ENCODE measurements at places on chromosomes 7 and 10. TPM values are rescaled to one million over a fixed set of nuclear protein-coding genes. Genes with fewer than 3 reads are reported as not detected.

Gene ACTL6B
- not detected for total RNA-seq

Gene DUSP5
- 2.9 TPM for total RNA-seq

Gene ZEB1
- 144 TPM for total RNA-seq

Gene HPS1
- total RNA-seq = 32.4 TPM

Gene MYOZ1
- 0.14 TPM for total RNA-seq

Gene UCMA
- total RNA-seq = not detected

Gene PHF14
- total RNA-seq = 27.8 TPM

Gene VAX1
- total RNA-seq = not detected

Gene ELOVL3
- total RNA-seq = 0.85 TPM

Gene DBF4
- 5.7 TPM for total RNA-seq

Gene TPST1
- 210 TPM for total RNA-seq

Gene PLCE1
- total RNA-seq = 0.55 TPM

Gene EBF3
- 3.7 TPM for total RNA-seq

Gene SNX8
- 13.9 TPM for total RNA-seq

Gene PRRT4
- total RNA-seq = not detected

Gene C10orf95
- not detected for total RNA-seq

Gene HSPA12A
- 12.1 TPM for total RNA-seq

Gene AQP1
- 1.00 TPM for total RNA-seq

Gene OR2A12
- total RNA-seq = not detected

Gene HDAC9
- total RNA-seq = 2.6 TPM

Gene CFAP46
- total RNA-seq = 0.37 TPM

Gene ITGA8
- 1.3 TPM for total RNA-seq

Gene ABCA13
- total RNA-seq = 1.4 TPM

Gene GDF10
- 1.2 TPM for total RNA-seq

Gene STARD3NL
- total RNA-seq = 66.4 TPM

Gene NKX2-3
- total RNA-seq = not detected

Gene STAG3
- total RNA-seq = 0.28 TPM

Data from smooth muscle cell of bladder (primary cell).